CD8-positive, alpha-beta memory T cell (primary cell): ENCODE measurements at places on chromosomes 7 and 10. TPM values are rescaled to one million over a fixed set of nuclear protein-coding genes. Genes with fewer than 3 reads are reported as not detected.

GRCh38 chr7:289209-289755 lies 688 bp upstream of the FOXL3 start:
- DNase-seq: no peak

- DNase-seq: no peak
These were observed 144.1 kb downstream of the GNAI1 start for GRCh38 chr7:80278737-80279136.

GRCh38 chr7:40629891-40630290 lies 495.1 kb downstream of the SUGCT start:
- DNase-seq: no peak

DNA sequence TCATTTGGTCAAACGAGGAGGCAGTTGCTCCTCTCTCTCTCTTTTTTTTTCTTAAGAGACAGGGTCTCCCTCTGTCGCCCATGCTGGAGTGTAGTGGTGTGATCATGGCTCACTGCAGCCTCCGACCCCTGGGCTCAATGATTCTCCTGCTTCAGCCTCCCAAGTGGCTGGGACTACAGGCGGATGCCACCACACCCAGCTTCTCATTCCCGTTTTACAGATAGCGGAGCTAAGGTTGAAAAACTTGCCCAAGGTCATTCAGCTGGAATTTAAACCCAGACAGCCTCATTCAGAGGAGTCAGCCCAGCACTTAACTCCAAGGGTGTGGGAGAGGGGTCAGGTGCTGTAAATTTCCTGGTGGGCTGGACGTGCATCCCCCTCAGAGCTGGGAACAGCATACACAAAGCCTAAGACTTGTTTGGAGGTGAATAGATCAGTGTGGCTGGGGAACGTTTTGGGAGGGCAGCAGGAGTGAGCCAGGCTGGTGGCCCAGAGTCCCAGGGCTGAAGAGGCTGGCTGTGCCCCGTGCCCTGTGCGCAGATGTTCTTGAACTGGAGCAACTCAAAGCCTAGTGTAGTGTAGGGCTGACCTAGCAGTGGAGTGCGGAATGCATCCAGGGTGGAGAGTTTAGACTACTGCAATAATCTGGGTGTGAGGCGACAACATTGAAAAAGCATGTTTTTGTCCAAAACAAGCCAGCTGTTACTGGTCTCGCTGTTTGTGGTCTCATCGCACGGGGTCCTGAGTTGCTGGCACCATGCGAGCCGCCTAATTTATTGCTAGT lies 2.3 kb downstream of the HTRA1 start:
- DNase-seq: no peak

DNA sequence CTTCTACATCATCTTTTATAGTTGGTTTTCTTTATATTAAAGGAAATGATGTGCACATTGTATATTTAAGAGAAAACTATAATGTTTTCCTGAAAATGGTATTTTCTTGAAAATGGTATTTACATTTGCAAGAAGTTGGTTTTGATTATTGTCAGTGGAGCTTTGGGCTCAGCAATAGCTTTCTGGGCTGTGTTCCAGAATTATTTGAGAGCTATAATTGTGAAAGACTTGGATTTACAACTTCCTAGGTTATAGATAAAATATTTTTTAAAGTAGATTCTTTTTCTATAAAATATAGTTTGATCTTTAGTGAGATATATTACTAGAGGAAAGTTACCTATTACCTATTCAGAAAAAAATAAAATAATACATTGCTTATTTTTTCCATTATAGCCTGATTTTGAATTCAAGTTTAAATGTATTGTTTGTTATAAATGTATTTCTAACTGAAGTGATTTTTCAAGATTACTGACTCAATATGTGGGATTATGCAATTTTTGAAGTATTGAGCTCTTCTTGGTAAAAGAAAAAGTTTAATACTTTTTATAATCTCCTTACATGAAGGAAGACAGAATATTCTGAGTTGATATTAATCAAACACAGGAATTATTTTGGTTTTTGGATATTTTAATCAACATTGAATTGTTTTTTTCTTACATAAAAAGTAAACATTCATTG lies 20.2 kb downstream of the GNAI1 start:
- no peak for DNase-seq

GRCh38 chr10:95588025-95588424 lies 26.9 kb upstream of the SORBS1 start:
- no peak for DNase-seq

- no peak for DNase-seq
These were observed 17.0 kb upstream of the ADAMTS14 start for GRCh38 chr10:70655316-70655715.

DNA sequence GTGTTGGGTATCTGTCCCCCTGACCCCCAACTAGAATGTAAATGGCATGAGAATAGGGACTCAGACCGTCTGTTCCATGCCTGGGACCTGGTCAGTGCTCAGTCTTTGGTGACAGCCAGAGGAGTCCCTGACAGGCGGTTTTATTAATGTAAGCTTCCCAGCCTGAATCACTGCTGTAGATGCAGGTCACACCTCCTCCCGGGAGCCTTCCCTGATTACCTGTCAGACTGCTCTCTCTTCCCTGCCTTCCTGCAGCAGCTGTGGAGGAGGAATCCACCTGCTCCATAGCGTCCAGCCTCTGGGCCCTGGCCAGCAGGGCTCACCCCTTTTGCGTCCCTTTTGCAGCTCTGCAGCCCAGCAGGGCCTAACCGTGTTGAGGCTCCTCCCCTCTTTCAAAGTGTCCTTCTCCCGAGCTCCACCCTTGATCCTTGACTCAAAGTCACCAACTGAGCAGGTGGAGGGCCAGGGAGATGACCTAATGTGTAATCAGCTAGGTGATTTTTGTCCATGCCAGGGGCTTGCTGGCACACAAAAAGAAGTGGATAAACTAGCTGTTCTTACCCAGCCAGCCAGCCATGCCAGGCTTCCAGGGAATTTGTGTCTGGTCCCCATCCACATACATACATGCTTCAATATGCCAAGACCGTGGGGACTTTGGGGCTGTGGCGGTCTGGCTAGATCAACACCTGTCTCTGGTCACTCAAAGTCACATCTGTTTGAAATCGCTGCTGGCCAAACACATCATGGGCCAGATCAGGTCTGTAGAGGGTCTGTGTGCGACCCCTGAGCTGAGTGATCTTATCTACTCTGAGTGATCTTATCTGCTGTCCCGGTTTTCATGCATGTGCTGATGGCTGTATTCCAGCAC lies 195.1 kb downstream of the CCDC3 start:
- DNase-seq: no peak

DNA sequence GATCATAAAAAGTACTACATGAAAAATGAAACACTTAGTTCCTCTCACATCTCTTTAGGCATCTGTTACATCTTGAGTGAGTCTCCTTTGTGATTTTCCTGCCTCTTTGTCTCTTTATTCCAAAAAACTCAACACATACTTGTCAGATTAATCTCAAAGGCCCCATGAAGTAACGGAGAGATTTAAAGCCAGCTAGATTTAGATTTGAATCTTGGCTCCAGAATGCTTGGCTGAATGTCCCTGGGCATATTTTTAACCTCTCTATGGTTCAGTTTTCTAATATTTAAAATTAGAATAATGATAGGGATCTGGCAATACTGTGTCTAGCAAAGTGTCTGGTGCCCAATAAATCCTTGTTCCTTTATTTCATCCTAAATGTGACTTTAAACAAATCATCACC lies 140.0 kb downstream of the DGKB start:
- DNase-seq: no peak

GRCh38 chr7:115676080-115676479 lies 354.5 kb downstream of the TFEC start:
- DNase-seq: no peak

- no peak for DNase-seq
These were observed 511.4 kb downstream of the XPNPEP1 start for GRCh38 chr10:109411917-109412316.

GRCh38 chr7:150514748-150515222 lies at the start of gene GIMAP7:
TSS of gene GIMAP7 (plus strand) at chr7:150514872. CDS start at chr7:150519975, 5,103 bp downstream.
- peak; percentile 68 for DNase-seq

DNA sequence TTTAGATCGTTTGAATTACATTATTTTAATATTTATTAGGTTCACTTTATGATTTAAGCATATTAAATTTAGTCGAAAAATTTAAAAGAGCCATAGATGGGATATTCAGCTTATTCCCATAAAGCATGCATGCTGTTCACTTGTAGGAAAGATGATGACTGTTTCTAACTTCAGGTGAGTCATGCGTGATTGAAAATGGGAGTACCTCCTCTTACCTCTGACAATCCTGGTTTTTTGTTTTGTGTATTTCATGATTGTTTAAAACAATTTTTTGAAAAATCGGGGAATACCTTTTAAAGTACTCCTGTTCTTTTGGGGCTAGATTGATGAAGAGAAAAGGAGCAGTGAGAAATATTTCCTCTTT lies 1.4 kb downstream of the TNKS2 start:
- DNase-seq: no peak

DNA sequence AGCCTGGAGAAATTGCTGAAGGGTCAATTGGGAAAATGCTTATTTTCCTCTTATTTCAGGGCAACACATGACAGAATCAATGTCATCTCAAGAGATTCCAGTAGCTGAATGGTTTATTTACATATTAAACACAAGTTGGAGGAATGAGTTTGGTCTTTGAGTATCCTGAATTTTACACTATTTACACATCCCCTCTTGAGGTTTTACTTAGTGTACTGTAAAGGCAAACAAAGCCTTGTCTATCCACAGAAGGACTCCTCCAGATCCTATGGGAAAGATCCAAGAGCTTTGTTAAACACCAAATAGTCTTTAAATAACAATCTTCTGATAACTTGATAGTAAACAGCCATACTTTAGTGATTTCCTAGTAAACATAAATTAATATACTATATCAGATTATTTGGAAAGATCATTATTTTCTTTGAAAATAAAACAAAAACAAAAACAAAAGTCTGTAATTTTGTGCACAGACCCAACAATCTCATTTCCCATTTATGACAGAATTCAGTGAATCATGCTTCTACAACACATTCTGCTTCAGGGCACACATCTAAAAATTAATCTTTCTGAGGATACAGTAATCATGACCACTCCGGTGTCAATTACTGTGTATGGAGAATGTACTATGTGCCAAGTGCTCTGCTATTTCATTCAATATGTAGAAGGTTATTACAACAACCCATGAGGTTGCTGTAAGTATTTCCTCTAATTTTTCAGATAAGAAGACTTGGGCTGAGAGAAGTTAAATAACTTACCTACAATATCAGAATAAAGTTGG lies 575.0 kb upstream of the LRRTM3 start:
- no peak for DNase-seq

DNA sequence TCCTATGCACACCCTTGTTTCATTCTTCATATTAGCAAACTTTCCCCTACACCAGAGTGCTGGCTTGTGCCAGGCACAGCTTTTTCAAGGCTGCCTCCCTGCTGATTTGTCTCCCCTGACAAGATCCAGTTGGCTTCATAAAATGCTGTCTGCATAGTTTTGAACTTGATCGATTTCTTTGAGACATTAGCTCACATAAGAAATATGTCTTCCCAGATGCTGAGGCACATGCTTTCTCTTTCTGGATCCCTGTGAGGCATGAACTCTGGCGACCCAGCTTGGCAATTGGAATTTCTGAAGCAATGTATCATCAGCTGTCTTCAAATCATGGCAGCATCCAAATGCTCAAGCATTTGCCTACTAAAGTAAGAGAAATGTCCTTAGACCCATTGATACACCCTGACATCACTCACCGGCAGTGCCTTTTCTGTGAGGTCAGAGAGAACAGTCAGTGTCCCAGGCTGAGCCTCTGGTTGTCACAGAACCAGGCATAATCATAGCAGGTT lies 616.4 kb upstream of the GHITM start:
- DNase-seq: no peak

DNA sequence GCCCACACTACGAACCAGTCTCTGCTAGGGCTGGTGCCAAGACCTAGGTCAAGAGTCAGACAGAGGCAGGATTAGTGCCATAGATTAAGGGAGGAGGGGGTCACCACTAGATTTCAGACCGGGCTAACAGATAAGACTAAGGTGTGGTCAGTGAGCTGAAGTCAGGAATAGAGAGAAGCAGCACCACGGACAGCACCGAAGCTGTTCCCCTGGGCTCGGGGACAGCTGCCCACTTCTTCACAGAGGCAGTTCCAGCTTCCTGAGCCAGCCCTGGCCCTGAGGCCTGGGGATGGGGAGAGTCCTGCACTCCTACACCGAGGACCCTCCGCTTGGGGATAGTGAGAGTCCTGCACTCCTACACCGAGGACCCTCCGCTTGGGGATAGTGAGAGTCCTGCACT lies 11.2 kb upstream of the JAKMIP3 start:
- no peak for DNase-seq

DNA sequence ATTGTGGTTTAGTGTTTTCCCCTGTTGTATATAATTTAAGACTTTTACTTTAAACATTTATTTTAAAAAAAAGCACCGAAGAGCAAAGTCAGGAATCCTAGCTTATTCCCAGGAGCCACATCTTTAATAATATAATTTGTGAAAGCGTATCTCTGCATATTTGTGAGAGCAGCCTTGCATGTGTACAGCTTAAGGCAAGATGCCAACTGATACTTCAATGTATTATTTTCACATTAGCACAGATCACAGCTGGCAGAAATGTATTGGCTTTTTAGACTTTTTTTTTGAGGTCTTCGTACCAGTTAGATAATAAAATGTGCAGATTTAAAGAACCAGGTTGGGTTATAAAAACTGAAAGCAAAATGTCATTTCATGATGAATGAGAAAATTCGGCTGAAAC lies 845.7 kb upstream of the POT1 start:
- no peak for DNase-seq

- DNase-seq: no peak
These were observed 348.5 kb upstream of the PRKCQ start for GRCh38 chr10:6928586-6928985.

GRCh38 chr10:3336673-3337293 lies 164.2 kb upstream of the PITRM1 start:
- no peak for DNase-seq

GRCh38 chr7:39946693-39947092 lies 3.4 kb upstream of the CDK13 start:
- no peak for DNase-seq

- DNase-seq: no peak
These were observed 73.0 kb upstream of the IL6 start for GRCh38 chr7:22653951-22654350.

- peak; percentile 21 for DNase-seq
These were observed 14.0 kb upstream of the PTTG1IP2 start for GRCh38 chr7:90455163-90456030.

GRCh38 chr10:72386916-72387586 lies 32.3 kb upstream of the DNAJB12 start:
- no peak for DNase-seq

- DNase-seq: no peak
These were observed 529 bp downstream of the CLDN3 start for GRCh38 chr7:73769481-73770001.

Gene AUTS2
- total RNA-seq: 5.3 TPM

Gene TEX36
- not detected for total RNA-seq

Gene OPN1SW
- not detected for total RNA-seq

Gene TMEM243
- total RNA-seq: 73.3 TPM

Gene PPP1R3C
- not detected for total RNA-seq

Gene BBIP1
- total RNA-seq: 41.1 TPM

Gene ABCB4
- total RNA-seq: 0.13 TPM

Gene CHST15
- 0.18 TPM for total RNA-seq

Gene SEC61G
- 144 TPM for total RNA-seq

Gene SFXN2
- total RNA-seq: 30.6 TPM

Gene GATAD1
- 18.3 TPM for total RNA-seq

Gene FANK1
- total RNA-seq: 0.44 TPM

Gene MYH16
- not detected for total RNA-seq

Gene PRF1
- 95.7 TPM for total RNA-seq

Gene DCLRE1C
- 11.3 TPM for total RNA-seq

Gene C7orf57
- total RNA-seq: 0.66 TPM

Gene NRP1
- total RNA-seq: 2.2 TPM
